ENCODE measurements at places on chromosomes 16 and 17.

DNA sequence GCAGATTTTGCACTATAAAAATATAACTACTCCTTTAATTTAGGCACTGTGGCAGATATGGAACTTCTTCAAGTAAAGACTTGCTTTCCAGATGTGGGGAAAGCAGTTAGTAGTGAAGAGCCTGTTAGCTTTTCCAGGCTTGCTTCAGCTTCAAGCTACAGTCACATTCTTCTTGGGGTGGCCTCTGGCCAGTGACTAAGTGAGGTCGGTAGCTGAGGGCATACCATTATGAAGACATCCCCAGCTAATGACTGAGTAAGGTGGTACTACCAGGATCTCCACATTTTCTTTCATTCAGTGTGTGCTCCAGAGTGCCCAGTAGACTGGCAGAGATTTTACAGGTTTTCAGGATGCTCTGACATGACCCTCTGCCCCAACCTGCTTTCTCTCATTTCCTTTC, 167.1 kb upstream of the KIF2B start:
- DNase-seq = peak; percentile 42

- no peak for DNase-seq
Measured at GRCh38 chr17:5238333-5238732, 3.7 kb upstream of the SCIMP start.

GRCh38 chr16:52677501-52677900, 130.6 kb upstream of the TOX3 start:
- DNase-seq = no peak

GRCh38 chr17:57109393-57110151, 24.5 kb downstream of the AKAP1 start:
- DNase-seq = no peak

- peak; percentile 96 for DNase-seq
Measured at GRCh38 chr17:77287432-77288068, 146.8 kb downstream of the SEC14L1 start.

DNA sequence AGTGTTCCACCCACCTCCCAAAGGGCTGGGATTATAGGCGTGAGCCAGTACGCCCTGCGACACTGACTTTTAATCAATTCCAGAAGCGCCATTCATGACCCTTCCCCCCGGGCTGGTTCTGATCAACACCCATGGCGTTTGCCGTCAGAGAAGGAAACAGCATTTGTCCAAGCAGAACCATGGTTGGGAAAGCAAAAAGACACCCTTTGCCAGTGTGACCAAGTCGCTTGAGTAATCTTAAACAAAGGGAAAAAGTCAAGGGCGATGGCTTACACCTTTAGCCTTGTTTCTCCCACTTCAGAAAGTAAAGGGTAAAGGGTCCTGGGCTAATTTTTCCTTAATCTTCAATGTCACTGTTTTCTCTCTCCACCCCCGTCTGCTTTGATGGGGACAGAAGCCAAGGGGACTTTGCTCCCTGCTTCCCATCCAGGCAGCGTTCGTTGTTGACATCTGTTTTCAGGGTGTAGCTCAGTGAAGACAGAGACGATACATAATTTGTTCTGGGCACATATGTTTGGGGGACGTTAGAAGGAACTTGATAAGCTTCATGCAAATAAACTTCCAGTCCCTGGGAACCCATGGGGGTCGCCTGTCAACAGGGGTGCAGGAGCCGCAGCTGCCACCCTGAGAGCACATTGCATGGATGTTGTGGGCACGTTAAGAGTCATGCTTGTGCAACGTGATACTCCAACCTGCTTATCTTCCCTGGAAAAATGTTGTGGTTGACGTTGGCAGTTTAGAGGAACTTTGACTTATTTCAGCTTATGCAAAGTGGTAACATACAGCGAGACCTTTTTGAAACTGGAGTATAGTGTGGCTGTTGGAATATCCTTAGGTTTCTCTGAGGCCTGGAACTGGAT, 50.6 kb upstream of the TANGO6 start:
- DNase-seq = peak; percentile 67

GRCh38 chr16:87562201-87562600, 40.1 kb upstream of the JPH3 start:
- DNase-seq = no peak

DNA sequence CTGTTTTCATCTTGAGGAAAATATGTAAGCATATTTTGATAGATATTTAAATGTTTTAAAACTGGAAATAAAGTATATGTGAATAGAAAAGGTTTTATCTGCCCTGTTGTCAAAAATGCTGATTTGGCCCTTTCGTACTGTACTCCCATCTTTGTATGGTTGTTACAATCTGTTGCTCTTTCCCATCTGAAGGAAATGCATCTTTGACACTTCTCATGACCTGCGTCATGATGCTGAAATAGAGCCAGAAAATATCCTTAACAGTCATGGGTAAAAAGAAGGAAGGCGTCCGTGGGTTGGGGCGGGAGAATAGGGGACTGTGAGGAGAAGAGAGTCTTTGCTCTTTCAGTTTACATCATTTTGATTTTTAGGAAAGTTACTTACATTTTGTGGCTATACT, 327.7 kb downstream of the BCAS3 start:
- DNase-seq = no peak

GRCh38 chr17:44417553-44417952, 28.1 kb upstream of the ITGA2B start:
- DNase-seq = peak; percentile 39

DNA sequence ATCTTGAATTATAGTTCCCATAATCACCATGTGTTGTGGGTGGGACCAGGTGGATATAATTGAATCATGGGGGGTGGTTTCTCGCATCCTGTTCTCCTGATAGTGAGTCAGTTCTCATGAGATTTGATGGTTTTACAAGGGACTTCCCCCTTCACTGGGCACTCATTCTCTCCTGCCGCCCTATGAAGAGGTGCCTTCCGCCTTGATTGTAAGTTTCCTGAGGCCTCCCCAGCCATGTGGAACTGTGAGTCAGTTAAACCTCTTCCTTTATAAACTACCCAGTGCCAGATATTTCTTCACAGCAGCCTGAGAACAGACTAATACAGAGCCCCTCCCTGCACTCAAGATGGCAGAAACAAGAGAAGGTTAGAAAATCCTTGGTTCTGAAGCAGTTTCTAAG, 26.4 kb downstream of the LDAF1 start:
- peak; percentile 8 for DNase-seq

DNA sequence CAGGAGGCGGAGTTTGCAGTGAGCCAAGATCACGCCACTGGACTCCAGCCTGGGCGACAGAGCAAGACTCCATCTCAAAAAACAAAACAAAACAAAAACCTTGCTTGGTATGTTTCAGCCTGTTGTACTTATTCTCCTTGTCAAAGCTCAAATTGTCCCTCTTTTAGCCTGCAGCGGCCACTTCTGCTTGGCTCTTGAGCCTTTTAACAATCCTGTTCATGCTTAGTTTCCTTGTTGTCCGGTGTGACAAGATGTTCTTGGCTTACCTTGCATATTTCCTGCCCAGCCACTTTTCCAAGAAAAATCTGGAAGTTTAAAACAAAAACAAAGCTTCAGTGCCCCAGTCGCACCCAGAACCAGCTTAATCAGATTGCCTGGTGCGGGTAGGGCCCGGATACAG, 81.0 kb downstream of the ABCC1 start:
- no peak for DNase-seq

- no peak for DNase-seq
Measured at GRCh38 chr17:31462261-31462660, 70.8 kb downstream of the RAB11FIP4 start.

DNA sequence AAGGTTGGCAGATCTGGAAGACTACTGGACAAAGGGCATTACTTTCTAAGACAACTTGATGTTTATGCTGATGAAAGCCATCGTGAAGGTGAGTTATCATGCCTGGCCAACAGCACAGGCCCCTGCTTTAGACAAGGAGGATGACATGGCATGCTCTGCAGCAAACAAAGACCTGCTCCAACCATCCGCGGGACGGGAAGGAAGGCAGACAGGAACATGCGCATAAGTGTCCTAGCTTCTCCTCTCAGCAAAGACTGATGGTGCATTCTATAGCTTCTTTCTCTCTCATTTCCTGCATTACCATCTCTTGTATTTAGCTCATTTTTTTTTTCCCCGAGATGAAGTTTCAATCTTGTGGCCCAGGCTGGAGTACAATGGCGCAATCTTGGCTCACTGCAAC, 5.4 kb downstream of the NPLOC4 start:
- DNase-seq = no peak

DNA sequence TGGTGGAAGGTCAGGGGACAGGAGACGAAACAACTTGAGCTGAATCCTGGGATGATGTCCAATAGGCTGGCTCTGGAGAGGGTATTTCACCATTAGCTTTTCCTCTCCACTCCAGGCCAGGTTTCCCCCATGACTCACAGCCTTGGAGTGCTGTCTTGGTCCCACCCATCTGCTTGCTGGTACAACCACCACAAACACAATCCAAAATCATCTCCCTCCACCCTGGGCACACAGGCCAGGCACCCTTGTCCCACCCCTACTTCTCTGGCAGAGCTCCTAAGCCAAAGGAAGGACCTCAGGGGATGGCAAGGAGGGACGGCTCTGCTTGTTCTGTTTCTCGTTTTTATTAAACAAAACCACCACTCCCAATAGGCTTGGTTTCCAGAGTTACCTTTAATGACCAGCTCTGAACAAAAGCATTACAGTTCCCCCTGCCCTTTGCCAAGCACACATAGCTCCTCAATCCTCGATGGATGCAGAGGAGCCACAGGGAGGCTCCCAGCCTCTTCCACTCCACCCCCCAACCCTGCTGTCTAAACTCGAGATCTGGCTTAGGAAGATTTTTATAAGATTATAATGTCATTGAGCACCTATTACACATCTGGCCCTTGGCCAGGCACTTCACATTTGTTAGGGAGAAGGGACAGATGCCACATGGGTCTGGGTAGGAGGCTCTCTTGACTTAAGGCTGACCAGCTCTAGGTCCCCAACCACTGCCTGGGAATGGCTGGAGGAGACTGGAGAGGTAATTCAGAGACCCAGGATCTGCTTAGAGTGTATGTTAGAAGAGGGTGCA, 13.3 kb downstream of the CAVIN1 start:
- peak; percentile 84 for DNase-seq

DNA sequence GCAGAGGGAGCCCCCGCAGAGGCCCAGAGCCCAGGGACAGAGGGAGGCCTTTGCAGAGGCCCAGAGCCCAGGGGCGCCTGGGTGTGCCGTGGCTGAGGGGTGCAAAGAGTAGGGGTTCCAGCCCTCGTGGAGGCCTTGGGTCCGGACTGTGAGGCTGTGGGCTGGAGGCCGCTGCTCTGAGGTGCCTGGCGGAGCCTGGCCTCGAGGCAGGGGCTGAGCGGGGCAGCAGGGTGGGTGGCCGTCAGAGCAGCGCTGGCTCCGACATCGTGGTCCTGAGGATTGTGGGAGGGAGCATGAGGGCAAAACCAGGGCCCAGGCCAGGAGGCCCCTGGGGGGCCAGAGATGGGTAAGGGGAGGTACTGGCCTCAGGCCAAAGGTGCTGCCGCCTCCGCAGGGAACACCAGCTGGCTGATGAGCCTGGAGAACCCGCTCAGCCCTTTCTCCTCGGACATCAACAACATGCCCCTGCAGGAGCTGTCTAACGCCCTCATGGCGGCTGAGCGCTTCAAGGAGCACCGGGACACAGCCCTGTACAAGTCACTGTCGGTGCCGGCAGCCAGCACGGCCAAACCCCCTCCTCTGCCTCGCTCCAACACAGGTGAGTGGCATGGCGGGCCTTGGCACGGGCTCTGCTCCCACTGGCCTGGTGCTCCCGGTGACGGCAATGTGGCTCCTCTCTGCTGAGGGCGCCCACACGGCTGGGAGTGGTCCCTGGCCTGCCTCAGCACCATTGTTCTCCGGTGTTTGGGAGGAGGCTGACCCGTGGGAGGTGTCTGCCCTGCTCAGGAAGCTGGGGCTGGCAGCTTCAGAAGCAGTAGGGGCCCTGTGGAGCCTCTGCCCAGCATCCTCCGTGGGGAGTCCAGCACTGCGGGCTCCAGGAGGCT, 33.7 kb downstream of the TSC2 start:
- no peak for DNase-seq

DNA sequence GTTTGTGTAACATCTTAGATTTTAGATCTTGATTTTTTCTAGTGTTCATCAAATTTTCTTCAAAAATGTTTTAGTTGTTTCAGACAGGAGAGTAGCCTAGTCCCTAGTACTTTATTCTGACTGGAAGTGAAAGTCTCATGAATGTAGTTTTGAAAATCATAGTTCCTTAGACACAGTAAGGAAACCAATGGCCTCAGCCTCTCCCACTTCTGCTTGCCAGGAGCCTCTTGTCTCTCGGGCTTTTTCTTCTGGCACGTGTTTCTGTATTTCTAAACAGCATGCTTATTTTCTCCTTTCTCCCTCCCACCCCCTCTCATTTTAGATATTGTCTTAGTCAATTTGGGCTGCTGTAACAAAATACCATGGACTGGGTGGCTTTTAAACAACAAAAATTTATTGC, 9.8 kb downstream of the SLFN5 start:
- no peak for DNase-seq

GRCh38 chr17:19016297-19016696, 11.7 kb upstream of the FAM83G start:
- DNase-seq = no peak

DNA sequence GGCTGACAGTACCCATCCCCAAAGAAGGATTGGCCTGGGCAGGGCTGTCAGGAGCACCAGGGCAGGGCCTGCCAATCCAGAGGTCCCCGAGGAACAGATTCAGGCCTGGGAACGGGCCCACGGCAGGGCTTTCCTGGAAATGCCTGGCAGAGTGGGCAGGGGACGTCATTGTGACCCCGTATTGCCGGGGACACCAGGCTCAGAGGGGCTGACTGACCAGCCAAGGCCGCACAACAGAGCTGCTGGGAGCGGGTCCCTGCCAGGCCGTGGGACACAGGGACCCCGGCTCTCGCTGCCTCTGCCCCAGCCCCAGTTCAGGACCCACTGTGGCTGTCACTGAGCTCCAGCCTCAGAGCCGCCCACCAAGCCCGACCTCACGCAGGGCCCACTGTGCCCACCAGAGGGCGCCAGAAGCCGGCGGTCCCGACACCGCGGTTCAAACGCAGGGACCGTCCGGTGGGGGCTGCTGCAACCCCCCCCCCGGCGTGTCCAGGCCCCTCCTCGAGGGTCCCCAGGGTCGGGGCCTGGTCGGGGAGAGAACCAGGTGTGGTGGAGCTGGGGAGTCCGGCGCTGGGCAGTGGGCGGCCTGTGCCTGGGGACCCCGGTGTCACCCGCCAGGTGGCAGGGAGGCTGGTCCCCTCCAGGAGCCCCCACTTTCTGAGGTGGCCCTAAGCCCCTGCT, 15.2 kb upstream of the SSTR5 start:
- DNase-seq = no peak

DNA sequence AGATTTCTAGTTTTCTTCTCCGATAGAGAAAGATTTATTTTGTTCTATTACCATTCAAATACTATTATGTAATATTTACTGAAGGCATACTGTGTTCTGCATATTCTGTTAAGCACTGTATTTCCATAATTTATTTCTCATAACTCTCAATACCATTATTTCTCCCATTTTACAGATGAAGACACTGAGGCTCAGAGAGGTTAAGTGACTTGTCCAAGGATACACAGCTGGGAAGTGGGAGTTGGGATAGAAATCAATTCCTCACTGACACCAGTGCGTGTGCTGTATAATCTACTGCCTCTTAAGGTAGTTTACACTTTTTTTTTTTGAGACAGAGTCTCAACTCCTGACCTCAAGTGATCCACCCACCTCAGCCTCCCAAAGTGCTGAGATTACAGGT, 7.4 kb downstream of the NLRC3 start:
- no peak for DNase-seq

Measured in LHCN-M2 (cell line).